GM12891 (cell line): ENCODE measurements at places on chromosomes 13 and 19.
A peak's percentile ranks its signal among the peaks of the same experiment; 100 is the strongest.

DNA sequence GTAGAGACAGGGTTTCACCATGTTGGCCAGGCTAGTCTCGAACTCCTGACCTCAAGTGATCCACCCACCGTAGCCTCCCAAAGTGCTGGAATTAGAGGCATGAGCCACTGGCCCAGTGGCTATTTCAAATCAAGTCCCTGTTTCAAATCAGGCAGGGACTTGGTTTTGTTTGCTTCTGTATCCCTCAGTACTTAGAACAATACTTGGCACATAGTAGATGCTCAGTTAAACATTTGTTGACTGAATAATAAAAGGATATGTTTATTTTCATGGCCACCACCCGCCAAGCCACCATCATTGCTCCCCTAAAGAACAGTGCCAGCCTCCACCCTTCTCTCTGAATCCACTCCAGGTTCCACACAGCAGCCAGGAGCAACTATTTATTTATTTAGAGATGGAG, 4.2 kb downstream of the RPS28 start:
- DNase-seq: no peak

DNA sequence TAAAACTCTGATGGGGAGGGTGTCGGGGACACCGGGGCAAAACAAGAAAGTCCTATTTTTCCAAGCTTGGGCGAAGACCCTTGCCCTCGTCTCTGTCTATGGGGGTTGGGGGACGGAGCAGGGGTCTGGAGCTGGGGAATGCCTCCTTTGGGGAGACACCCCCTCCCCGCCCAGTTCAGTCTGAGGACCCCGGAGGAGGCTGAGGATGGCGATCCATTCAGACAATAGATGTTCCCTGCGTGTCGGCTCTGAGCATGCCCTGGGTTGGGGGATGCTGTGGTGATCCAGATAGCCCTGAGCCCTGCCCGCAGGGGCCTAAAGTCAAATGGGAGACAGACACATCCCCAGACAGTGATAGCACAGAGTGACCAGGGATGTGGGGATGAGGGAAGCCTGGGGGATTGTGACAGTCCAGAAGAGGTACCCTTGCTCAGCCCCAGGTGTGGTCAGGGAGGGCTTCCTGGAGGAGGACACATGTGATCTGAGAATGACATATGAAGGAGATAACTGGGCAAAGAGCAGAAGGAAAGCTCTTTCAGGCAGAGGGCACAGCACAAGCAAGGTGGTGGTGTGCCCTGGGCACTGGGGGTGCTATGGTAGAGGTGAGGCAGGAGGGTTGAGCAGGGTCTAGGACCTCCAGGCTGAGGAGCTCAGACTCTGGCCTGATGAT, 9.1 kb downstream of the LRFN3 start:
- DNase-seq: no peak

- no peak for DNase-seq
Measured at GRCh38 chr13:24230428-24231072, 70.0 kb downstream of the SPATA13 start.

DNA sequence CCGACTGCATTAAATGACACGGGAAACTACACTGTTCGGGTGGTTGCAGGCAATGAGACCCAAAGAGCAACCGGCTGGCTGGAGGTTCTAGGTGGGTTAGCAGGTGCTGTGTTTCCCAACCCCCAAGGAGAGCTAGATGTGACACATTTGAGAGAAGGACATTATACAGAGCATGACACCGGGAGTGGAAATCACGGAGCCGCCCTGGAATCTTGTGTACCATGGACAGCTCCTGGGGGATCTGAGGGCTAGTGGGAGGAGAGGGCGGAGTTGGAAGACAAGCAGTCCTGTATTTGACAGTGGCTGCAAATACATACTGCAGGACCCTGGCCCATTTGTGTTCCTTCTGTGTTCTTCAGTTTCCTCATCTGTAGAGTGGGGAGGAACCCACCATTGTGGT, 2.3 kb downstream of the CEACAM18 start:
- no peak for DNase-seq

DNA sequence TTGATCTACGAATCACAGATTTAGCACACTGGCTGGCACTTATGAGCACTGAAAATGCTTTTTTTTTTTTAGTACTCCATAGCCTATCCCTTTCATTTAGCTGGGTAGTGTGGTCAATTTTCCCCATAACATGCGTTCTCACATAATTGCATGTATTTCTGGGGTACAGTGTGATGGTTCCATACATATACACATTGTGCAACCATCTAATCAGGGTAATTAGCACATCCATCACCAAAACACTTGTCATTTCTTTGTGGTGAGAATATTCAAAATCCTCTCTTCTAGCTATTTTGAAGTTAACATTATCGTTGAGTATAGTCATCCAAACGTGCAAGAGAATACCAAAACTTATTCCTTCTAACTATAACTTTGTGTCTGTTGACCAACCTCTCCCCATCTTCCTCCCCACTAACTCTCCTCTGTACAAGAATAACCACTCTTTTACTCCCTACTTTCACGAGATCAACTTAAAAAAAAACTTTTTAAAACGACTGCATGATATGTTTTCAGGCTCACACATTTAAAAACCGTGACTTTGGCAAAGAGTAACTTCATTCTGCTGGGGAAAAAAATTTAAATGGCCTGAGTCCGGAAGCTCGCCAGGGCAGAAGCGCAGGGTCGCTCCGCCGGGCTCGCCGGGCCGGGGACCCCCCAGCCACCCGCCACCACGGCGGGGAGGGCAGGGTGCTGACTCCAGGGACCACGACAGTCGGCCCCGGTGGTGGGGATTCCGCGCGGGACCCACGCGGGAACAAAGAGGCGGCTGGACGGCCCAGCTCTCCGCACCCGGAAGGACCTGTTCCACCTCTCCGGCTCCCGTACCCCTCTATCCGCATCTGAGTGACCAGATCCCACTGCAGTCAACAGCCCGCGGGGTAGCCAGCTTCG, 868 bp upstream of the UBAC2 start:
- DNase-seq: no peak

DNA sequence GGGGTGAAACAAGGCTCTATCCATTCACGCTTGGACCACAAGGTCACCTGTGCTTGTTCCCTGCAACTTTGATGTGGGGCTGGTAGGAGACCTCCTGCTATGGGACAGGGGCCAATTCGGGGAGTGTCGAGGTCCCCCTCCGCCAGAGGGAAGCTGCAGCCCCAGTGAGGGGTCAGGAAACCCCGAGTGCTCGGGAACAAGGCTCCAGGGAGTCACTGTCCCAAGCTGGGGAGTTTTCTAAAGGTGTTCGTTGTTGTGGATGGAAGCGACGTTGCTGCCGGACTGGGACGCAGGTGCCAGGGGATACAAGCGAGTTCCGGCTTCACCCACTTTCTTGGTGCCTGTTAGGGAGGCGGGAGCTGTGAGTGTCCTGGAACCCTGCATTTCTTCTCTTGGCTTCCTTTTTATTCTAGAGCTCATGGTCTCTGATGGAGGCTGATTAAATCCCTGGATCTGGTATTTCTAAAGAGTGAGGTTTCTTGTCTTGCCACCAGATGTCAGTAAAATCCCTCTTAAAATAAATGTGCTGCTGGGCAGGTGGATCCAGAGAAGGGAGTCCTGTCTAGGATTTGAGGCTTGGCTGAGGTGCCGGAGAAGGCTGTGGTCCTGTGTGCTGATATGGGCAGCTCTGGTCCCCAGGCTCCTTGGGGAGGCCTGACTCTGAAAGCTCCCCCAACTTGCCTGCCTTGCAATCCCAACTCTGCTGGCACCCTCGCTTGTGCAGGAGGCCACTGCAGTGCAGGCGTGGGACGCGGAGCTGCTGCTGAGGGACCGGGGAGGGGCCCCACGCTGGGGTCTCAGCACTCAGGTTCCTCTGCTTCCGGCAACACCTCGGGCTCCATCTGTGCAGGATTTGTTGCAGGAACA, 153.9 kb downstream of the TEX29 start:
- DNase-seq: peak; percentile 48

DNA sequence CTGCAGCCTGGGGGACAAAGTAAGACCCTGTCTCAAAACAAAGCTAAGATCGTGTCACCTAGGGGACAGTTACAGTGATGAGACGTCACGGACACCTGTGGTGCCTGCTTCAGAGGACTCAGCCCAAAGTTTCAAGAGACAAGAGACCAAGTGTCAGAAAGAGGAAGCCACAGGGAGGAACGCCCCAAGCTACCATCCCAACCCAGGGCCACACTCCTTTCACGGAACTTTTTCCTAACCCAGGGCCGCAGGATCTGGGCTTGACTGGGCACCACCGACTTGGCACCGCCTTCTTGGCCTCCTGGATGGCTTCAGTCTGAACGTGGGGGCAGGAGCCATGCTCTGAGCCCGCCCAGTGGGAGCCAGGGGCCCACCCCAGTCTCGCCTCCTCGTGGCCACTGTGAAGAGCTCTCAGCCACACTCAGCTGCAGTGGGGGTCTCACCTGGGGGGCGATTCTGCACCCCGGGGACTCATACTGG, 8.5 kb downstream of the MOB3A start:
- DNase-seq: no peak
